ENCODE measurements at places on chromosomes 11 and 22. TPM values are rescaled to one million over a fixed set of nuclear protein-coding genes. Genes with fewer than 3 reads are reported as not detected.
A peak's percentile ranks its signal among the peaks of the same experiment; 100 is the strongest.

DKK3 gene
- total RNA-seq, result 548 TPM

FOLH1 gene
- total RNA-seq, result not detected

GLYATL2 gene
- total RNA-seq, result 0.24 TPM

CHADL gene
- total RNA-seq, result not detected

TECTA gene
- 1.3 TPM for total RNA-seq

ANO9 gene
- total RNA-seq, result not detected

DNA sequence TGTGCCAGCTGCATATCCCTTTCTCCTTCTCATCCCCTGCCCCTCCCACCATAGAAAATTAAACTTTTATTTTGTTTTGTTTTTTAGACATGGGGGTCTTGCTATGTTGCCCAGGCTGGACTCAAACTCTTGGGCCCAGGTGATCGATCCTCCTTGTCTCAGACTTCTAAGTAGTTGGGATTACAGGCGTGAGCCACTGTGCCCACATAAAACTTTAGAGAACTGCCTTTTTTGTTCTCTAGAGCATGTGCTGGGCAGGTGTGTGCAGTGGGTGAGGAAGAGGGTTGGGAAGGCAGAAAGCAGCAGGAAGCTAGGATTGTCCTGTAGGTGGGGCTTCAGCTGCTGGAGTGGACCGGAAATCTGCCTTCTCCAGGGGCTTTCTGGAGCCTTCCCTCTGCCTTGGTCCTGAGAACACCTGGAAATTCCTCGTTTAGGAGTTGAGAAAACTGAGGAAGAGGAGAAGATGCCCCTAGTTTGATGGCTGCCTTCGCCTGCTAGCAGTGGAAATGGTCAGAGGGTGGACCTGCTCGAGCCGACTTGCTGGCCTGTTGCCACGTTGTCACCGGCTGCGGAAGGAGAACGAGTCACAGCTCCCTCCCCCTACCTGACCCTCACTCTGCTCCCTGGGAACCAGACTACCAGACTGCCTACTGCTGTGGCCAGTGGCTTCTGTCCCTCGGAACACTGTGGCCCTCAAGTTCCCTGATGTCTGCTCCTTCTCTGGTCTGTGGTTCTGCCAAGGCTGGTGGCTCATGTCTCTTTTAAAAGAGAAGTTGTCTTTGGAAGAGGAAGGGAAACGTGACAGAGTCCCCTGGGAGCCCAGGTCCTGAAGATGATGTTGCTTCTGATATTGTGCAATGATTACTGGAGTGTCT lies 4.0 kb downstream of the ST14 start:
- no peak for DNase-seq

- no peak for DNase-seq
Measured at GRCh38 chr11:72319261-72319660, 75.3 kb upstream of the PHOX2A start.

DNA sequence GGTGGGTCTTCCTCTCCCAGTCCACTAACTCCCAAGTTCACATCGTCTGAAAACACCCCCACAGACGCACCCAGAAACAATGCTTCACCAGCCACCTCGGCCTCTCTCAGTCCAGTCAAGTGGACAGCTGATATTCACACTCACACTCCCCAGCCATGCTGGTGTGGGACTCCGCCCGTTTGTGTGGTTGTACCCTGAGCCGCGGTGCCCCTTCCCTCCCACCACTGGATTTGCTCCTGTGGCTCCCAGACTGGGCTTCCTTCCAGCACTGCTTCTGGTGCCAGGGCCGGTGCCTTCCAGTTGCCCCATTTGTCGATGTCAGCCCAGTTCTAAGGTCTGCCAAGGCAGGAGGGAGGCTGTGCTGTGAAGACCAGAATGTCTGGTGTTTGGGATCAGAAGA lies 37.9 kb upstream of the PLET1 start:
- DNase-seq, result no peak

- DNase-seq, result no peak
Measured at GRCh38 chr11:113540416-113541330, 65.5 kb upstream of the DRD2 start.

DNA sequence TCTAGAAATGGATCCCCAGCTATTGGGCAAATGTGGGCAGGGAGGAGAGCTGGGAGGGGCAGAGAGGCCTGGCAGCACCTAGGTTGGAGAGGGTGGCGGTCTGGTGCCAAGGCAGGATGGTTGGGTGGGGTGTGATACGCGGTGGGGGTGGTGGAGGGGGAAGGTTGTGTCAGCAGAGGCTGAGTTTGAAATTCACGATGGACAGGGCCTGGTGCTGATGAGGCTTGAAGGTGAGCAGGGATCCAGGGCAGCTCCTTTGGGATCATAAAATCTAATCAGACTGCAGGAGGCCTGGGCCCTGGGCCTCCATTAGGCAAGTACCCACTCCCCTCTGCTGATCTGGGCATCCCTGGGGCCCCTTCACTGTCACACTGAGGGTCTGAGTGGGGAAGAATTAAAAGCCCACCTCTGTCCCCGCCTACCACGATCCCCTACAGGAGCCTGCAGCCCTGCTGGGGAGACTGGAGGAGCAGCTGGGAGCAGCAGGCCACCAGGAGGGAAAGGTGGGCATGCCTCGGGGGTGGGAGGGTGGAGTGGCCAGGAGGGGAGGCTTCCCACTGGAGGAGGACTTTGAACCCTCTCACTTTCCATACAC lies 24.0 kb downstream of the IGLL1 start:
- no peak for DNase-seq

DNA sequence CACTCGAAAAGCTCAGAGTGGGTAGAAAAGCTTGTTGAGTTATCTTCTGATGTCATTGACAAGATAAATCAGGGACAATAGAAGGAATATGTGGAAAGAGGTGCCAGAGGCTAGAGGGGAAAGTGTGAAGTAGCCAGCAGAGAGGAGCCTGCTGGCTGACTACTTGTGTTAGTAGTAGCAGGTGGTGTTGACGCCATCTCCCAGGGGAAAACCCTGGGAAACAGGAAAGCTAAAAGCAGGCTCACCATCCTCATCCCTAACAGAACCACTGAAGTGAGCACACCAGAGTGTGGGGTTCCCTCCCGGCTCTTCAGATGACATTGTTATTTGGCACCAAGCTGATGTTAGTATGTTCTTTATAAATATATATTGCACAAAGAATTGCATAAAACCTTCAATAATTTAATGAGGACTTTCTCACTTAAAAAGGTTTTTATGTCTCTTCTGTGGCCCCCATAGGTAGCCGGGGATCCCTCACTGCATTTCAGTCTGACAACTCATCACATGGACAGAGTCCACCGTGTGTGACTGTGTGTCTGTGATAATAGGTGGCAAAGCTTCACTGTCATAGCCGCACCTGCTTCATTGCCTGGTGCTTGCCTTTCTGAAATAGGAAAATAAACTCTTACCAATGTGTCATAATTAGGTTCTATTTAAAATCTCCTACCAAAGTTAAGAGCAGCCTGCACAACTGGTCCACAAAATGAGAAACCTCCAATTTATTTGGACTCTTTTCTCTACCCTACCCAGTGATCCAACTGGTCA lies 63.2 kb upstream of the TOP3B start:
- DNase-seq, result no peak

- DNase-seq, result no peak
Measured at GRCh38 chr11:15229069-15229468, 114.3 kb downstream of the INSC start.

DNA sequence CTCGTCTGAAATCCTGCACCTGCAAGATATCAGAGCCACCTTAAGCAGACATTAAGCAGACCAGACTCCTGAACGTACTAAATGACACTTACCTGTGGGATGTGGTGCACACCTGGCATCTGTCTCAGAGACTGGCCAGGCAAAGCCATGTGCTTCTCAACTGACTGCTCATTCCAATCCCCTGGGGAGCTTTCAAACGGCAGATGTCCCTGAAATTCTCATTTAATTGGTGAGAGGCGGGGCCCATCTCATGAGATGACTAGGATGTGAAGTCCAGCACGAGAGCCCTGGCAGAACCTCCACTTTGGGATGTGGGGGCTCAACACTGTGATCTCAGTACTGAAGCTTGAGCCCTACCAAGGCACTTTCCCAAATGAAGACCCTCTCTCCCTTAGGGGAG lies 84.9 kb upstream of the HMGXB4 start:
- DNase-seq, result no peak

DNA sequence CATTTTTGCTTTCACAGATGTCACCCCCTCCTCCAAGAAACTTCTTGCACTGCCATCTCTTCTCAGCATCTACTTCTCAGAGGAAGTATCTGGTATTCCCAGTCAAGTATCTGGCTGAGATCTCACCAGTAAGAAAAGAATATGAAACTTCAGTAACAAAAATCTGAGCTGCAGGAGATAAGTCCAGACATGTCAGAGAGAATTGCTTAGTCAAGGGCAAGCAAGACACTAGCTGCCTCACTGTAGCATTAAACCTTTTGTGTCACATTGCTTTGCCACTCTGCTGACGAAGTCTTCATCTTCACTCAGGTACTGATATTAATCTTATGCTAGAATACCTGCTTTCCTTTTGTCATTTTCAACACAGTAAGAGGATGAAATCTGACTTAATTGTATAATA lies 70.6 kb upstream of the ZC3H12C start:
- no peak for DNase-seq

- no peak for DNase-seq
Measured at GRCh38 chr11:106208760-106209159, 131.3 kb downstream of the AASDHPPT start.

DNA sequence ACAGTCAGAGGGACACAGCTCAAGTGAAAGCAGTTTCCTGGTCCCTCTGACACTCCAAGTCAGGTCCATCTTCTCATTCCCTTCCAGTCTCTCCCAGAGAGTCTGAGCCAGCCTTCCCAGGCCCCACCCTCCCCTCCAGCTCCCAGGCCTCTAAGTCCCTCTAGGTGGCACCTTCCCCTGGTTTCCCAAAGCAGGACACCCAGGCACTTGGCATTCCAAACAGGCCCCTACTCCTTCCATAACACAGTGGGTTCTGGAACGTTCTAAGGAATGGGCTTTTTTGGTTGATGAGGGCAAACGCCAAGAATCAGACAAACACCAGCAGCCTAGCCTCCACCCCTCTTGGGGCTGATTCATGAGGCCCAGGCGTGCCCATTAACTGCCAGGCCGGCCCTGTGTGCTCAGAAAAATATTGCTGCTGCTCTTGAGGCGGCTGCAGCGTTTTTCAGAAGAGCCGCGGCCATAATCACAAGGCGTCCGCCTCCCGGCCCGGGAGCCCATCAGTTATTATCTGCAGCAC lies 418.7 kb downstream of the SOX6 start:
- peak; percentile 51 for DNase-seq

DNA sequence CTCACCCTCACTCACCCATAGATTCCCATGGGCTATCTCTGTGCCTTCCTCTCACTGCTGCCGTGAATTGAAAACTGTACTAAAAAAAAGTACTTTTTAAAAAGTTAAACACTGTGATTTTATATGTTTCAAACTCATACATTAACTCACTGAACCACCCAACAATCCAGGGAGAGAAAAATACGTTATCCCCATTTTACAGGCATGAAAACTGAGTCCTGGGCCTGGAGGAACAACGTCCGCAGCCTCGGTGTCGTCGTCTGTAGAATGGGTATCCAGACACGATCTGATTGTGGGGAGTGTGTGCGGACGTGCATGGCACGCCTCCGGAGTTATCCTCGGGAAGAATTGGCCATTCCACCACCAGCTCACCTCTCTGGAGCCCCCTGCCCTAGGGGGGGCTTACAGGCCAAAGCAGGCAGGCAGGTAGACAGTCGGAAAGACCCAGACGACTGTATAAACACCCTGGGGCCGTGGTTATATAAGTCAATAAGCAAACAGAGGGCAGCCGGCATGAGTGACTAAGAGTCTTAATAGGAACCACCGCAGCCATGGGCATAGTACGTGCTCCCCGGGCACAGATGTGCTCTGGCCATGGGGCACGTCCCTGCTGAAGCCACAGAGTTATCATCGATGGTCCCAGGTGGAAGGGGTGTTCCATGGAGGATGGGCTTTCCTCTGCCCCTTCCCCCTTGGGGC lies 7.1 kb upstream of the PDGFB start:
- DNase-seq, result no peak

DNA sequence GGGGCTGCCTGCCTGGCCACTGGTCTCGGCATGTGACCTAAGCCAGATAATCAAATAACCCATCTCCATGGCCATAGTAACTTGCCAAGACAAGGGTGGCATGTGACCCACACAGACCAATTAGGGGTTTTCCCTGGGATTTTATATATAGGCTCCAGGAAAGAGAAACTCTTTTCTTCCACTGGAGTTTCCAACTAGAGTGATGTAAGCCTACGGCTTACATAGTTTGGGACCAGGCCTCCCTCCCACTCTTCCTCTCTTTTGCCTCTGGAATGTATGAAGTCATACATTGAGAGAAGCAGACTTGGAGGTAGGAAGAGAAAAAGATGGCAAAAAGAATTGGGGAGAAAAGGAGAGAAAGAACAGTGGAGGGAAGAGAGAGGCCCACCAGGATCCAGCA lies 84.6 kb upstream of the LDLRAD3 start:
- DNase-seq, result no peak

DNA sequence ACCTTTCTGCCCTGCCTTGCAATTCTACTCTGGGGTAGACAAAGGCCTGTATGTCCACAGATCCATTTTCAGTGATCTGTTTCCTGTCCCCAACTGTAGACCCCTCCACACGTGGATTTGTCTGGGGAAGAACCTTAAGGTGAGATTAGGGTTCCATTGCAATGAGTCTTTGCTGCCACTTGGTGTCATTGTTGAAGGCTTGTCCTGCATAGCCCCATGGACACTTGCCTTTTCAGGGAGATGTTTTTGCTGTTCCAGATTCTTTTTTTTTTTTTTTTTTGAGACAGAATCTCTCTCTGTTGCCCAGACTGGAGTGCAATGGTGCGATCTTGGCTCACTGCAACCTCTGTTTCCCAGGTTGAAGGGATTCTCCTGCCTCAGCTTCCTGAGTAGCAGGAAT lies 21.8 kb downstream of the SERPING1 start:
- no peak for DNase-seq

DNA sequence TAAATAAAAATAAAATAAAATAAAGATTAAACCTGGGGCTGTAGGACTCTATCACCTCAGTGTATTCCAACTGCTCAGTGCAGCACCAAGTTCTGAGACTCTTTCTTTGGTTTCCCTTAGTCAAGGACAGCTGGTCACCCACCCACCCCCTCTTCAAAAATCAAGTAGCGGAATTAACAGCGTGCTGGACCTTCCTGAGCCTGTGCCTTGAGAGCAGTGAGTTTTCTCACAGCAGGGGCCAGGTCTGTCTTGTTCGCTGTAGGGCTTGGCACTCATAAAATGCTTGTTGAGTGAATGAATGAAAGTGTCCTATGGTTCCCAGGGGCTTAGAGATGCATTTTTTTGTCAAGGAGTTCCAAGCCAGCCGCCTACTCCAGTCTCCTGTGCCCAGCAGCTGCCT lies 2.9 kb upstream of the ALX4 start:
- DNase-seq, result no peak

DNA sequence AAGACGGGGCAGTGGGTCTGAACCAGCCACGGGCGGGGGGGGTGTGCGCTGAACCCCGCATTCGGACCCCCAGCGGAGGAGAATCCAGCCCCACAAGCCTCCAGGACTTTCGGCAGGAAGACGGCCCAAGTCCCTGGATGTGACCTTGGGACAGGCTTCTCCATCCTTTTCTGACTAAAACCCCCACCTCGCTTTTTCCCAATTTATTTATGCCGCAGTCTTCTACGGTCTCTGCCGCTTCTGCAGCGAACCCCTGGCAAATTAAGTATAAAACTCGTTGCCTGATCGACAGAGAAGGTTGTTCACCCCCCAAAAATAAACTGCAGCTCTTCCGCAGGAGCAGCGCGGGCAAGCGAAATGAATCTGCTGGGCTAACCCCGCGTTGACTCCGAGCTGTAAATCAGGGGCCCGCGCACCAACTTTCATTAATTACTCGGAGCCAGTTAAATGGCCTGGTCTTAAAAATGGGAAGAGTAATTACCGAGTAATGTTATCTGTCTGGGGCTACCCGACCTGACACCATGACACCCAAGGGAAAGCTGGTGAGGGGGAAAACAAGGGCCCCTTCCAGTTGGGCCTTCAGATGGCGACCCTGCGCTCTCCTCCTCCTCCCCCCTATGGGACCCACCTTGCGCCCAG lies 6.6 kb downstream of the WT1 start:
- no peak for DNase-seq
